Inflammatory macrophage treated with lipopolysaccharide for 1 hour (primary cell): ENCODE measurements at places on chromosomes 6 and 20.
A peak's percentile ranks its signal among the peaks of the same experiment; 100 is the strongest.

DNA sequence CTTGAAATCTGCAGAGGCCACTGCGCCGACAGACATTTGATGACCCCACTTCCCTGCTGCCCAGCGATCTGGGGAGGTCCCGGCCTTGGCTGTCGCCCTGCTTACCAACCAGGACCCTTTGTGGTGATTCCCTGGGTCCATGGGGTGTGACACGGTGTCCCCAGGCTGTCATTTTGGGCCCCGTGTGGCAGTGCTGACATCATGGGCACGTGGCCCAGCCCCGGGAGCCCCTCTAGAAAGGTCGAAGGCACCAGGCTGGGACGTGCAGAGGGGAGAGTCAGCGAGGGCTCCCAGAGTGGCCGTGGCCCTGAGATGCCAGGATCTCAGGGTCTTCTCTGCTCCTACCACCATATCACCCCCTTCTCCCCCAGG, 170.0 kb downstream of the TAF4 start:
- no peak for DNase-seq

- DNase-seq: no peak
Measured at GRCh38 chr6:47854971-47855370, 73.1 kb downstream of the OPN5 start.

DNA sequence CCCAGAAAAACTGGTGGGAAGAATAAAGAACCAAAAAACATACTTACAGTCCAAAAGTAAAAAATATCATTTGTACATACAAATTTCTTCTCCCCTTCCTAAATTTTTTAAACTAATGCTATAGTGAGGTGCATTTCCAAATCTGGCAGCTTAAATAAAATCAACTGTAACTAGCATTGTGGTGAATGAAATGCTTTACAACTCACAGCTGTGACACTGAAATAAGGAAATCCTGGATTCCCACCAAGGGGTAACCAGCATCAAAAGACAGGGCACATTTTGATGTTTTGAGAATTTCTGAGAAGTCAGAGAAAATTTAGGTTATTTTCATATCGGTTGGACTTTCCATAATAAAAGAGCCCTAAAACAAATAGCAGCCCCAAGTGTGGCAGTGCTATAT, 27.3 kb downstream of the BACH2 start:
- DNase-seq: no peak

DNA sequence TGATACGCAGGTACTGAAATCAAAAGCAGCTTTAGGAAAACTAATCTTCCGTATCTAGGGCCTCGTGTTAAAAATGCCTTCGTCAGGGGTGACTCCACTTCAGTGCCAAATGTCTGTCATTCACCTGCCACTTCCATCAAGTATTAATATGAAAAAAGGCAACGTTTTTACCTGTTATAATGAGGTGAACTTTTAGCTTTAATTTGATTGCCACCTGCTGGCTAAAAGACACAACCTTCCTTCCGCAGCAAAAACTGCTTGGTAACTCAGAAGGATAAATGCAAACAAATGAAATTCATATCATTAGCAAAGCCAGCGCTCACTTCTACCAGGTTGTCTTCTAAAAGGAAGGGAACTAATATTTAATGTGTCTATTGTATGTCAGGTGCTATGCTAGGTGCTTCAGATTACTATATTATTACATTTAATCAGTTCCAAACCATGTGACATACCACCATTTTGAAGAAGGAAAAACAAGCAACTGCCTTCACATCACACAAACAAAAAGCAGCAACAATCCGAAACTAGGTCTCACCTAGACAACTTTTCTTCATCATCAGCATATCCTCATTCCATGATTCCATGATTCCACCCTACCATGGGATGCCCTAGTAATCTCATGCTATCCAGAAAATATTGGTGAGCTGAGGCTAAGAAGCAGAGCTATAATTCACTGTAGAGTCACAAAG, 20.6 kb upstream of the ARHGAP18 start:
- DNase-seq: no peak

GRCh38 chr6:147278891-147279290, 74.7 kb downstream of the STXBP5 start:
- DNase-seq: no peak

GRCh38 chr6:136137008-136137692, 113.0 kb downstream of the MTFR2 start:
- DNase-seq: no peak

DNA sequence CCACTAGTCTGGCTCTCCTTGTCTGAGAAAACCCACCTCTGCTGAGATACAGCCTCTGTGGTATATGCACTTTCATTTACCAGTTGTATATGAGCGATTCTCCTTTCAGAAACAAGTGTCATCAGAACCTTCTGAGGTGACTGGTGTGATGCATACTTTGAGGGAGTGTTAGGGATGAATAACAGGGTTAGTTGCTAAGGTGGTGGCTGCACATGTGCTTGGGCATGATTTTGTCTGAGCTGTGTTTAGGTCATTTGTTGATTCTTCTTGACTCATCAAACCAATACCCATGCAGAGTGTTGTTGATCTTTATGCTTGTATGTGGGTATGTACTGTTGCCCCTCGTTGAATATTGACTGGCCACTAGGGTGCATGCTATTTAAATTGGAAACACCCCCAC, 25.7 kb downstream of the DTD1 start:
- no peak for DNase-seq

GRCh38 chr6:111406200-111406721, 76.8 kb downstream of the REV3L start:
- peak; percentile 88 for DNase-seq

GRCh38 chr20:49285813-49286494, 8.1 kb upstream of the ZNFX1 start:
- no peak for DNase-seq

DNA sequence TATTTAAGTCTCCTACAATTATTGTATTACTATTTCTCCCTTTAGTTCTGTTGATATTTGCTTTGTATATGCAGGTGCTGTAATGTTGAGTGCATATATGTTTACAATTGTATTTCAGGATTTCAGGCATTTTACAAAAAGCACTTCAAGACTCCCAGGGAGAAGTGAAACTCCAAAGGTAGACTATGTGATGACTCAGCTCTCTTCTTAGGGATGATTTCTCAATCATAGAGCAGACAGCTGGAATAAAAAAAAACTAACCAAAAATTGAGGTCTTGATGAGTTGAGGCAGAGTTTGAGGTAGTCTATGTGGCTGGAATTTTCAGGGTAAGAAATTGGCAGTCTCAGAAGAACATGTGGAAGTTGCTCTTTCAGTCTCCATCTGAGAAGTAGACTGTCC, 786.1 kb downstream of the TFAP2A start:
- DNase-seq: no peak

DNA sequence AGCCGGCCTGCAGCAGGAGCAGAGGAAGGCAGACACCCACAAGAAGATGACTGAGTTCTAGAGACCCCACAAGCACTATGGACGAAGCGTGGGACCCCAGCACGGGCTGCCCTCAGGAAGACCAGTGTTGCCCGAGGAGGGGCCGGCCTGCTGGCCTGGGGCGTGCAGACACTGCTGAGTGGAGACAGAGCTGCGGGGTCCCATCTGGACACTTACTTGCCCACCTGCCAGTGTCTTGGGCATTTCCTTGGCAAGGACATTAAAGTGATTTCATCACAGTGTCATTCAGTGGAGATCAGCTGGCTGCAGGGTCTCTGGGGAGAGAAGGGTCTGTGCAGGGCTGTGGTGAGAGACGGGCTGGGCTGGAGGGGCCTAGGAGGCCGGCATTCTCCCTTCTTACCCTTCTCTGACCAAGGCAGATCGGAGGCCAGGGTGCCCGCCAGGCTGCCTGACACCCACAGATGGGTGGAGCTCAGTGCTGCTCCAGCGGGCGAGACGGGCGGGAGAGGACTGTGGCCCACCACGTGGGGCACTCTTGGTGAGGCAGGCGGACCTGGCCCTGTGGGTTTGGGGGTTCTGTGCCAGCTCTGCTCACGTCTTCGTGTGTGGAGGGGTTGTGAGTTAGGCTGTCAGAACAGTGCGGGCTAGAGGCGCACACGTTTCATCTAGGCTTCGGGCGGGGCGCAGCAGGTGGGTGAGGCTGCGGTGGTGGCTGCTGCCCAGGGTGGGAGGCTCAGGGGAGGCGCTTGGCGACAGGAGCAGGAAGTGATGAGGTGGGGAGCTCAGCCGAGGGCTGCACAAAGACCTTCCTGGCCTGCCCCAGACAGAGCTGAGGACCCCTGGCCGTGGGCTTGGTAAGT, at the start of gene LIME1:
TSS of gene LIME1 (plus strand) at position 806 of the 860 bp plus-strand sequence. CDS start 886 bp downstream, outside the sequence.
- DNase-seq: peak; percentile 12

GRCh38 chr6:41642960-41643898, 5.0 kb downstream of the MDFI start:
- no peak for DNase-seq

- DNase-seq: no peak
Measured at GRCh38 chr6:8229915-8230756, 127.8 kb upstream of the EEF1E1 start.

GRCh38 chr6:144559865-144560593, 274.9 kb downstream of the UTRN start:
- no peak for DNase-seq

DNA sequence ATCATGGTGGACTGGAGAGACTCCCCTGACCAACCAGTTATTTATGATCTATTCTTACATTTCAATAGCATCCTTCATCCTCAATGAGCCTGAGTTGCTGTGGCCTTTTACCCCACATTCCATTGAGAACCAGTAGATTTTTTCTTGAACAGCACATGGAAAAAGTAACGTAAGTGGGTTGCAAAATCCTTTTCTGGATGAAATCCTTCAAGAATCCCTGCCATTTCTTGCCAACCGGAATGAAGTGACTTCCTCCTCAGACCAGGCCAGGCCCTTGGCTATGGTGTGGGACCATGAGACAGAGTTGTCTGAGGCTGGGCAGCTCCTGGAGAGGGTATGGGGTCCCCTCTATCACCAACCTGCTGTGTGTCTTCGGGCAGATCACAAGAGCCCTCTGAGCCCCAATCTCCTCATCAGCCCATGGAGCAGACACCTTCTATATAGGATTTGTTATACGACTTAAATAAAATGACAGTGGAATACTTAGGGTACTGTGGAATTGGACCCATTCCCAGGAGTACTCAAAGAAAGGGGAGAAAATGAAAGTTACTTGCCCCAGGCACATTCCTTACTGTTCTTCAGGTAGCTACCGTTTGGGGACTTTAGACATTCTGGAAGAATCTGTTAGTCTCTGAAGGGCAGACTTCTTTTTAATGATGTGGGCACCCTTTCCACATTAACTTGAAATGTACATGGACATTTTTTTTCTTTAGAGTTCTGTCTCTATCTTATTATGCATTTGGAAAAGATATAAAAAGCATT, 10.9 kb downstream of the EYA2 start:
- no peak for DNase-seq

DNA sequence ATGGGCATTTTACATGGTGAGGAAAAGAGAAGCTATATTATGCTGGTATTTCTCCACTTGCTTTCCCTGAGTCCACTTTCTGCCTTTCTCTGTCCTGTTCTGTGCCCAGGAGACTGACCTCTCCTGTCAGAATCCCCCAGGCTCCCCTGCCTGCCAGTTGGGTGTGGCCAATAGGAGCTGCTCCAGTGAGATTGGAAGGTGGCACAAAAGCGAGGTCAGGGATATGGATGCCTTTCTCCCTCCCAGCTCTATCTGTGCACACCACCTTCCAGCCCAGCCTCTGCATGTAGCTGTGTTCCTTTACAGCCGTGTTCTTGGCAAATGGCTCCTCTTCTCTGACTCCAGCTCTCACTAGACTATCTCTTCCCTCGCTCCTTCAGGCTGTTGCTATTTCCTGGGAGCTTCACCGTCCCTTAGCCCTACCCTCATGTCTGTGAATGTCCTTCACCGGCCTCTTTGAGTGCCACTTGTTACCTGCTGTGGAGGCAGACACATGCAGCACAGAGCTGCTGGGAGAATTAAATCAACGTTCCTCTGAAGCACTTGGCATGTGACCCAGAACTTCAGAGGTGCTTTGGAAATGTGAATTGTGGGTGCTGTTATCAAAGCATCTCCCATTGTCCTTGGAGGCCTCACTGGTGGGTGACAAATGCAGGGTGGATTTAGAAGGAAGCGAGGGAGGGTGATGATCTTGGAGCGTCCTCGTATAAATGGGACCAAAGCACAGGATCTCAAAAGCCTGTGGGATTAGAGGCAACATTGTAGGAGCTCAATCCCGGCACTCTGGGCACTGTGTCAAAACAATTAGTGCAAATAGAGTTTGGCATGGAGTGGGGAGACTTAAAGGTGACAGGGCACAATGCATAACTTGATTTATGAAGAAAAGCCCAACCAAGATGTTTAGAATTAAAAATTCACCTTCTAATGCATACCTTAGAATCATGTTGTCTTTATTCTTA, 28.9 kb upstream of the RALGAPA2 start:
- DNase-seq: no peak
